ENCODE measurements at places on chromosomes 1 and 21.
A peak's percentile ranks its signal among the peaks of the same experiment; 100 is the strongest.

DNA sequence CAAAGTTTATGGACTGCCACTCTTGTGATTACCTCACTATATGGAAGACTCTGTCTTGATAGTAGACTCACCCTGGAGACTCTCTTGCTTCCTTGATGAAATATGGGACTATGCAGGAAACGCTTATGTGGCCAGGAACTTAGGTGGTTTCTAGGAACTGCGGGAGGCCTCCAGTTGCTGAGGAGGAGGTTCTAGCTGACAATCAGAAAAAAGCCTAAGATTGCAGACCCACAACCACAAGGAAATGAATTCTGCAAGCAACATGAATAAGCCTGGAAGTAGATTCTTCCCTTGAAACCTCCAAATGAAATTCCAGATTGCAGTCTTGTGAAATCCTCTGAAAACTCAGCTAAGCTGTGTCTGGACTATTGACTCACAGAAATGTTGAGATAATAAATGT lies 88.9 kb upstream of the COL11A1 start:
- DNase-seq: no peak

- no peak for DNase-seq
These were observed 169.1 kb downstream of the C1orf21 start for GRCh38 chr1:184555665-184556641.

DNA sequence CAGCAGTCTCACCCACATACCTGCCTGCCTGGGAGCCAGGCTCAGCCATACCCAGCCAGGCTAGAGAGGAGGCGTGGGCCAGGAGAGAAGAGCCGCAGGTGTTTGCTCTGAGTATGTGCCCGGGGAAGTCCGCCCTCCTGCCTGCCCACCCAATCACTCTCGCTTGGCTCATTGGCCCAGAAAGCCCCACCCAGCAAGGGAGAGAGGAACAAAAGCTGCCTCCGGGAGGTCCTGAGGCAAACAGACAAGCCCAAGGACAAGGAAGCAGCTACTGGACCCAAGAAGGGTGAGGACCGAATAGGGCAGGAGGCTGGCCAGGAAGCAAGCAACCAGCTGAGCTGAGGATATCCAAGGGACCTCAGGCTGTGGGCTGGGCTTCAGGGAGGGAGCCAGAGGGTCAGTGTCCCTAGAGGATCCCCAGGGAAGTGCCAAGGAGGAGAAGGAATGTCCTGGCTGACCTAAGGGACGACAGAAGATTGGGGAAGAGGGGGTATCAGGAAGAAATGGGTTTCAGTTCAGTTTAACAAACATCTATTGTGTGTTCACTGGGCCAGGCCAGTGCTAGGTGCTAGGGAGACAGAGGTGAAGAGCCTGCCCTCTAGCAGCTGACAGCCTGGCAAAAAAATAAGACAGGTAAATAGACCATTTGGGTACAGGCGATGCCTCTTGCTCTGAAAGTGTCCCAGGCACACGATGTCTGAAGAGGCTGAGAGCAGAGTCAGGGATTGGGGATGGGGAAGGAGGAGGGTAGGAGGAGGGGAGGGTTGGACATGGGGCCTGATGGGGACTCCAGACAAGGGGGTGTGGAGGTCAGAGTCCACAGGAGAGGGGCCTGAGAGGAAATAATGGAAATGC lies at the start of gene GJB4:
Gene GJB4, plus strand, starts transcription at position 238 of the 855 bp plus-strand sequence. CDS start 1,515 bp downstream, outside the sequence.
- DNase-seq: no peak

GRCh38 chr21:31162827-31163226 lies 124.6 kb upstream of the KRTAP19-8 start:
- DNase-seq: no peak

DNA sequence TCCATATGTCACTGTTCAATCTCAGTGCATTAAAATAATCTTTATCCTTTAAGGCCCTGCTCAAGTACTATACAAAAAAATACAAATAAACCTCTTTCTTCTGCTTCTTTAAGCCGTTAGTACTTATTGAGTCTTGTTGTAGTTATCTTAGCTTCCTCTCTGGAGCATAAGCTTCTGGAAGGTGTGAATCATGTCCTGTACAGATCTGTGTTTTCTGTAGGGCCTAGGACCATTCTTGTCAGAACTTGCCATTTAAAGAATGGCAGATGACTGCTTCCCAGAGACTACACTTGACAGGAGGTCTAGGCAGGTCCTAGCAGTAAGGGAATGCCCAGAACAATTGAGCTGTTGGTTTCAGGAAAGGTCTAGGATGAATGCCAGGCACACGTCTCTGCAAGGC lies 12.9 kb downstream of the NEK7 start:
- no peak for DNase-seq

GRCh38 chr1:229410692-229411433 lies 23.0 kb downstream of the ACTA1 start:
- peak; percentile 73 for DNase-seq

GRCh38 chr1:184405801-184406142 lies 18.9 kb downstream of the C1orf21 start:
- no peak for DNase-seq

All from GOT3 (cell line).